Naive thymus-derived CD8-positive, alpha-beta T cell (primary cell): ENCODE measurements at places on chromosomes 5 and 9.

GRCh38 chr9:68489646-68490045 lies 51.0 kb downstream of the TMEM252 start:
- no peak for DNase-seq

- DNase-seq, result no peak
Observed at GRCh38 chr5:32020946-32021345, 153.2 kb downstream of the GOLPH3 start.

DNA sequence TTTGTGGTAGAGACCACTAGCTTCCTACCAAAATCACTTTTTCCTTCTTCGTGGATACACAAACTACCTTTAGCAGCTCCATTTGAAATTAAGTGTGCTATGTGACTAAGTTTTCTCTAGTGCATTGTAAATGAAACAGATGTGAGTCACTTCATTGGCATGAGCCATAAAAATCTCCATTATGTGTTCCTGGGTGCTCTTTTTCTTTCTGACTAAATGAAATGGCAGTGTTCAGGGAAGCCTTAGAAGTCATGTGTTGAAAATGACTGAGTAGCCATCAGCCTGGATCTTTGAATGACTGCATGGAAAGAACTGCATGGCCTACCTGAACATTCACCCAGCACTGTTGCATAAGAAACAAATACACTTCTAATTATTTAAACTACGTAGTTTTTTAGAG lies 107.9 kb downstream of the NDUFAF2 start:
- no peak for DNase-seq

DNA sequence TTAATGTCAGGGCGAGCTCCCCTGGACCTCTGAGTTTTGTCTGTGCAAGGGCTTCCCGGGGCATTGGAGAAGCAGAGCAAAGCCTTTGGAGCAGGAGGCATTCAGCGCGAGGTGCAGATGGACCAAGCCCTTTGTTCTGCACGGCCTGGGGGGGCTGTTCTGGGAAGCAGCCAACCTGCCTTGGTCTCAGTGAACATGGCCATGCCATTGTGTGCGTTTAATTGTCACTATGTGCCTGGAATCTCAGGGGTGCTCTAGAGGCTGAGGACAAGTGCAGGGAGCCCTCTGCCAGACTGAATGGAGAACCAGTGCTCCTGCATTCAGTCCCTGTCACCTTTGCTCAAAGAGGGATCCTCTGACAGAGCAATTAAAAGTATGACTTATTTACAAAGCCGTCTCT lies 329.4 kb downstream of the IRX1 start:
- DNase-seq, result no peak

- no peak for DNase-seq
Observed at GRCh38 chr9:106307670-106308069, 555.3 kb upstream of the ZNF462 start.

- DNase-seq, result no peak
Observed at GRCh38 chr9:131422241-131422792, 28.4 kb downstream of the PRRC2B start.

- no peak for DNase-seq
Observed at GRCh38 chr9:70954596-70955143, 166.8 kb downstream of the TRPM3 start.

DNA sequence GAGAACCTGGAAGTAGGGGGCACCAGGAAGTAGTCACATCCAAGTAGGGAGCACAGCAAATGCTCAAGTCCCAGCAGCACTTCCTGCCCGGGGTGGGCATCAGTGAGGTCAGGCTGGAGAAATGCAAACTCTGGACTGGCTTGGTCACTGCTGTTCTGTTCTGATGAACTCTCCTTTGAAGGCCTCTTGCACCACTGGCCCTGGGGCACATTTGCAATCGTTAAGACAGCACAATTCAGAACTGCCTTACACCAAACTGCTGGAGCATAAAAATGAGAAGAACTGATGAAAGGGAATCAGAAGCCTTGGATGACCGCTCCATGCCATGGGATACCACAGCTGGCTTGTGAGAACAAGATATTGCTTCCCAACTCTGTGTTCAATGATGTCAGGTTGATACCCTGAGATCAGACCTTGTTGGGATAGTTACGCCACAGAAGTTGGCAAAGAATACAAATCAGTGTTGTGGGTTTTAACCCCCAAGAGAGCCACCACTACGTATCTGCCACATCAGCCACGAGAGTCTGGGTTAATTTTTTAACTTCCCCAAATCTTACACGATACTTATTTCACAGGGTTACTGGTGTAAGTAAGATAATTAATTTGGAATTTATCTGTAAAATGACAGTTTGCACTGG lies 42.3 kb upstream of the ZSWIM6 start:
- DNase-seq, result no peak

DNA sequence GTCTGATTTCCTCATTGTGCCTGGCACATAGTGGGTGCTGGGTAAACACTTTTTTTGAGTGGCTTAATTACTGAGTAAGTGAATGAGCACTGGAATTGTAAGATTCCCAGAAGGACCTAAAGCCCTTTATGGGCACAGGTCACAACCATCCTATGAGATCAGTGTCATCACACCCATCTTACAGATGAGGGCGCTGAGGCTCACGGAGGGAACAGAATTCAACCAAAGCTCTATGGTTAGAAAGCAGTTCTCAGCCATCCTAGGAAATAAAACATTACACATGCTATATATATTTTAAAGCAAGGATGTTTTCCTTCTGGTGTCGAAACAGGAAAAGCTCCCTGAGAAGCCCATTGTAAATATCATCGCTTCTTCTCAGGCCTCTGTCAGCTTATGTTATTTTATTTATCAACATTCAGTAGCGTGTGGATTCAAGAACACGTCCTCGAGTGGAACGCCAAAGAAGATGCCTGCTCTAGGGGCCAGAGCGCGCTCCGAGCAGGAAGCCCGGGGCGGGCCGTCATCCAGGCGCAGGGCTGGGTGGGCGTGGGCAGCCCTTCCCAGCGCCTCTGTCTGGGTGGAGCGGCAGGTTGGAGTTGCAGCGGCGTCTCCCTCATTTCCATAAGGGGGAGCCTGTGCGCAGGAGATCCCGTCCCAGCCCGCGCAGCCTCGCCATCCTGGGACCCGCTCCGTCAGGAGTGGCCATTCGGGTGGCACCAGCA lies 155.8 kb upstream of the SMIM23 start:
- no peak for DNase-seq

- no peak for DNase-seq
Observed at GRCh38 chr5:96283589-96283988, 149.5 kb downstream of the PCSK1 start.

- no peak for DNase-seq
Observed at GRCh38 chr5:87886164-87886563, 382.5 kb downstream of the TMEM161B start.

DNA sequence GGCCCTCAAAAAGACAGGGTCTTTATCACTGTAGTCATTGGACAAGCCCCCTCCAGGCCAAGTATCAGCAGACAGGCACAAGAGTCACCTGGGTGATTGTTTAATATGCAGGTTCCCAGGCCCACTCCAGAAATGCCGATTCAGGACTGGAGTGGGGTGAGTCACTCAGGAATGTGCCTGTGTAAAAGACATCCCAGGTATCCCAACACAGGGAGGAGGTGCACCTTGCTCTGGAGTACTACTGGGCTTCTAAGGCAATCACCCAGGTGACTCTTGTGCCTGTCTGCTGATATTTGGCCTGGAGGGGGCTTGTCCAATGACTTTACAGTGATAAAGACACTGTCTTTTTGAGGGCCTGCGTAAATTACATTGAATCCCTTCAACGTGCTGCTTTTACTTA lies 40.6 kb downstream of the ACTL7B start:
- DNase-seq, result no peak

DNA sequence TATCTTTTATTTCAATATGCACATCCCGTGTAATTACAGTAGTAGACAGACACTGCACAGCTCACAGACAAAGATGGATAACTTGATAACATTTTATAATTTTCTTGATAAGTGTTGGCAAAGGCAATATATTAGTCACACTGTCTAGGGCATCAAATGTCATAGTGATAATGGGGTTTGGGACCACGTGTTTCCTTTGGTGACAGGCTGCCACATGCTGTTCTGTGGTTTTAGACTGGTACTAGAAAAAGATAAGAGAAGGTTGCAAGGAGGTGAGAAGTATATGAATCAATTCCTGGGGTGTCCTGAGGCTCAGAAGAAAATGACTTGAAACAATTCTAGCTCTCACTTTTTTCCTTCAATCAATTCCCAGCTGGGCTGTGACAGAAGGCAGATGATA lies 258.8 kb upstream of the CHD1 start:
- no peak for DNase-seq

- no peak for DNase-seq
Observed at GRCh38 chr9:31700252-31701045, 684.0 kb upstream of the ACO1 start.

DNA sequence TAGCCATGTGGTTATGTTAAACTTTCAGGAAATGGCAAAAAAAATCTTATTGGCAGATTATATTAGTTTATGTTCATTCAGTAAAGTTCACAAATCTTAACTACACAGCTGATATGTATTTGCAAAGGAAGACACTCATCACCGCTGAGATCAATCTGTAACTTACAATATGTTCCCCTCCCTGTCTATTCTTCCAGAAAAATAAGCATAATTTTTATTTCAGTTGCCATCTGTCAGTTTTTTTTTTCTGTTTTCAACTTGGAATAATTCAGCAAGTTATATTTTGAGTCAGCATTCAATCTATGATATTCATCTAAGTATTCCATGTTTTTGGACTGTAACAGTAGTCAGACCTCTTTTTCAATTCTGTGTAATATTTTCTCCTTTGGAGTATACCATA lies 1019.9 kb upstream of the PTPRD start:
- DNase-seq, result no peak

DNA sequence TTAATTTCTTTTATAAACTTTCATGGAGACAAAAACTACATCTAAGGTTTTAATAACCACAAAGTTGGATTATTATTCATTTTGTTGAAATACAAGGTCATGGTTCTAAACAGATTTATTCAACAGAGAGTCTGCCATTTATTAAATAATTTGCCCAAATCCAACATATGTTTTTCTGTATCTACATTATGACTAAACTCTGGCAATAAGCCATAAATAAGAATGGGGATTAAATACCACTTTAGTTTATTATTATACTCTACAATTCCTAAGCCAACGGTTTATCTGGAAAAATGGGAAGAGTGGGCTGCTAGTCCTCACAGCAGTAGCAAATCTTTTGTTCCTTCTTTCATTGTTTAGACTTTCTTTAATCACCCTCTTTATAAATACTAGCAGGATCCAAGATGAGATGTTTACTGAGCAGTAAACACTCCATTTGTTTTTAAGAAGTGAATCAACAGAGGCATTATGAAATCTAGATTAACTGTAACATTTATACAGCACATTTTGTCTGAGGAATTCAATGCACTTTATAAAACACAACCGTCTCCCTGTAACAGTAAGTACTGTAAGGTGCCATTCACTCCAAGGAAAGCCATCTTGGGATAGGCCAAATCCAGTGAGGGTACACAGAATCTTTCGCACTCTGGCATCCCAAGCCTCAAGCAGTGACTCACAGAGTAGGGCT lies 89.7 kb downstream of the DROSHA start:
- no peak for DNase-seq

GRCh38 chr9:31606678-31607077 lies 777.8 kb upstream of the ACO1 start:
- no peak for DNase-seq

DNA sequence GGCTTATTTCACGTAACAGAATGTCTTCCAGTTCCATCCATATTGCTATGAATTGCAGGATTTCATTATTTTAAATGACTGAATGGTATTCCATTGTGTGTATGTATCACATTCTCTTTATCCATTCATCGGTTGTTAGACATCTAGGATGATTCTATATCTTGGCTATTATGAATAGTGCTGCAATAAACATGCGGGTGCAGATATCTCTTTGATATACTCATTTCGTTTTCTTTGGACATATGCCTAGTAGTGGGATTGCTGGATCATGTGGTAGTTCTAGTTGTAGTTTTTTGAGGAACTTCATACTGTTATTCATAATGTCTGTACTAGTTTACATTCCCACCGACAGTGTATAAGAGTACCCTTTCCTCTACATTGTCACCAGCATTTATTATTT lies 460.5 kb downstream of the MAN2A1 start:
- DNase-seq, result no peak

- DNase-seq, result no peak
Observed at GRCh38 chr9:117135501-117136098, 279.3 kb downstream of the ASTN2 start.

GRCh38 chr5:23072179-23072578 lies 219.0 kb upstream of the CDH12 start:
- DNase-seq, result no peak

DNA sequence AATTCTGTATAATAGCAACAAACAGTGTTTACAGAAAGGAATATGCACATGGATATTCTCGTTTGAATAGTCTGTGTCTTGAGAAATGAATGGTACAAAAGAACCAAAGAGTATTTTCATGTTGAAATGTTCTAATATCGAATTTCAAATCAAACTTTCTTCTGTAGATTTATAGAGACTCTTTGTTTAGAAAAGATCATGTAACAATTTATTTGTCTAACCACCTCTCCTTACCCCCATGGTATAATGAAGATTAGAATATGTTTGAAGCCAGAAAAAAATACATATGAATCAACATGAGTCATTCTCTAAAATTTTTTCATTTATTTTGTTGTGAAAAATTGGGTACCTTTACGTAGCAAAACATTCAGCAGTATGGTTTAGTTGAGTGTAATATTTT lies 285.6 kb downstream of the PRR16 start:
- DNase-seq, result no peak

- peak; percentile 14 for DNase-seq
Observed at GRCh38 chr5:148290271-148291195, 21.7 kb upstream of the SPINK7 start.

DNA sequence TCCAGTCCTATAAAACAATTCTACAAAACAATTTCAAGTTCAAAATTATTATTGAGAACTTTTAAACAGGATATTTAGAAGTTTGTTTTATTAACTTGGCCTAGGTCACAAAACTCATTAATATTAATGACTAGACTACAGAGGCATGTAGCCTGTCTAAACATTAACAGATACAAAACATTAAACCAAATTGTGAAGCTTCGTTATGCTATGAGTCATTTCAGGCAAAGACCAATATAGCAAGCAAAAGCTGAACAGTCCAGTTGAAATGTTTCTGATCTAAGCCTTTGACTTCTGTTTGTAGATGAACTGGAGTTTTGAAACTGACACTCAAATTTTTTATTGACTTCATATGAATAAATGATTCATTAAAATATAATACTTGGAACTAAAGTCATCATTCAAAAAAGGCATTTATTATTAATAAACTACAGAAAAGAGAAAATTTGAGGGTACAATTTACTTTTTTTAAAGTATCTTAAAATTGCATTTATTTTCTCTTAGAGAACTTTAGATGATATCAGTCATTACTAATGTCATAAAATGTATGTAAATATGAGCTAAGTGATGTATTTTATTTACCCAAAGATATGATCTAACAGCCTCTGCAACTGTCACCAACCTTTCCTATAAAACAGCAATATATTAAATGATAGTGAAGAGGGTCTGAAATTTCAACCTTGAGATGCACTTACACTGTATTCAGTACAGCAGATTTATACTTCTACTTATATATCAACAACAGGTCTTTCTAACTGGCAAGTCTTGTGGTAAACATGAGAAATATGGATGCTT lies 188.8 kb downstream of the COMMD10 start:
- no peak for DNase-seq

GRCh38 chr9:89422151-89422975 lies 75.5 kb downstream of the SEMA4D start:
- no peak for DNase-seq
